ENCODE measurements at places on chromosomes 1 and 21.

DNA sequence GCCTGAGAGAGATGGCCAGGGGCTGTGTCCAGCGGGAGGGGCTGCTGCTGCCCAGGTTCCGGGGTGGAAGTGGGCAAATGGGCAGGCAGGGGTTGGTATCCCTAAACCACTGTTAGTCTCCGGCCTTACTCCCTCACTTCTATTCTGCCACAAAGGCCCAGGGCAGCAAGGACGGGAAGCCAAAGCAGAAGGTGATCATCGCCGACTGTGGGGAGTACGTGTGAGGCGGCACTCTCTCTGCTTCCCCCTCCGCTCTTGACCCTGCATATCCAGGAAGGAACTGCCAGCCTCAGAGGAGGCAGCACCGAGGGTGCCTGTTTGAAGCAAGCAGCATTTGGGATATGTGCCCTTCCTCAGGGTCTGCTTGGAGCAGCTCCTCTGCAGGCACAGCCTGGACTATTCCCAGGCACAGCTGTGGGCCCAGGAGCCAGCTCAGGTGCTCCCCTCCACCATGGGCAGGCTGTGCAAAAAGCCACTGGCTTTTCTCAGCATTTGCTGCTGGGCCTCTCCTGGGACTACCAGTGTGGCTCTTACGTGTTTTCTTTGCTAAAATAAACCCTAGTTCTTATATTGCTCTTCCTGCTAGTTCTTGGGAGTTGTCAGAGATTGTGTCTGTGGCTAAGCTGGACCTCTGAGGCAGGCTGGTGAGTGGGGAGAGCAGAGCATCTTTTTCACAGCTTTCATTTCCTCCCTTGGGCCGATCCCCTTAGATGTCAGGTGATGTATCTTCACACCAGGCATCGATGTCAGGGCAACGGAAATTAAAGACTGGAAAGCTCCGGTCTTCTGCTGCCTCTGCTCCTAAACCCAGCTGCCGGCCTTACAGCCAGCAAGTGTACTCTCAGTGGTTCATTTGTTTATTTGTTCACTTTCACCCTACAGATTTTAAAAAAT lies 14.7 kb downstream of the PPIE start:
- no peak for DNase-seq

DNA sequence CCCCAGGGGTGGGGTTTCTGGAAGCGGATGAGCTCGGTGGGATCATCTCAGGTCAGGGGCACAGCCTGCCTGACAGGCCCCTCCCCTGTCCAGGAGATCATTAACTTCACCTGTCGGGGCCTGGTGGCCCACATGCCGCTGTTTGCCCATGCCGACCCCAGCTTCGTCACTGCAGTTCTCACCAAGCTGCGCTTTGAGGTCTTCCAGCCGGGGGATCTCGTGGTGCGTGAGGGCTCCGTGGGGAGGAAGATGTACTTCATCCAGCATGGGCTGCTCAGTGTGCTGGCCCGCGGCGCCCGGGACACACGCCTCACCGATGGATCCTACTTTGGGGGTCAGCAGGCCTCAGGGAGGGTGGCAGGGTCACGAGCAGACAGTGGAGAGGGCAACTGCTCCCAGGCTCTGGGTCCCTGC lies 8.4 kb downstream of the HCN3 start:
- DNase-seq, result no peak

DNA sequence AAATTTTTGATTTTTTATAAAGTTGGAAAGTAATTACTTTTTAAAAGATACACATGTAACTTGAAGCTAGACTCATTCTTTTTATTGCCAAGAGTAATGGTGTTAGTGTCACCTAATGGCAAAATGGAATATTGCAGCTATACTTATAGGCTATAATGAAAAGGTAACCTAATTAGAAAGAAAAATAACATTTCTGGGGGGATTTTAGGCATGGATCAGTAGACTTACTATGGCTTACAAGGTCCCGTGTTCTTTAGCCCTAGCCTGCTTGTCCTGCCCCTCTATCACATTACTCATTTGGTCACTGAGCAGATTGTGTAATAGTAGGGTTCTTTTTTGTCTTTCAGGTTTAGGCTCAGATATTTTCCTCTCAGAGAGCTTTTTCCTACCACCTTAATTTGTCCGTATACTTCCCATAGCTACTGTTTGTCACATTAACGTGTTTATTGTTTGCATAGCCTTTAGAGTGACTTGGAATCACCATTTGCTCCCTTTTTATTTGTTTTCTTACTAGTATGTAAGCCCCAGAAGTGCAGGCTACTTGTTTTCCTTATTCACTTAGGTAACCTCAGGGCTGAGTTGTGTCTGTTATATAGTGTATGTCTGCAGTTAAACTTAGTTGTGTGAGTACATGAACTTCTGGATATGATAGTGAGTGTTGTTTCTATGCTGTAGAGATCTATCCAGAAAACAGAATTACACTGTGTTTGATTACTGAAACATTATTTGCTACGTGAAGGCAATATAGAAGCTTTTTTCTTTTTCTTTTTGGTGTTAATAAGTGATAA lies 58.7 kb downstream of the RABGAP1L start:
- no peak for DNase-seq

GRCh38 chr1:14345946-14346550 lies 252.4 kb upstream of the KAZN start:
- no peak for DNase-seq

DNA sequence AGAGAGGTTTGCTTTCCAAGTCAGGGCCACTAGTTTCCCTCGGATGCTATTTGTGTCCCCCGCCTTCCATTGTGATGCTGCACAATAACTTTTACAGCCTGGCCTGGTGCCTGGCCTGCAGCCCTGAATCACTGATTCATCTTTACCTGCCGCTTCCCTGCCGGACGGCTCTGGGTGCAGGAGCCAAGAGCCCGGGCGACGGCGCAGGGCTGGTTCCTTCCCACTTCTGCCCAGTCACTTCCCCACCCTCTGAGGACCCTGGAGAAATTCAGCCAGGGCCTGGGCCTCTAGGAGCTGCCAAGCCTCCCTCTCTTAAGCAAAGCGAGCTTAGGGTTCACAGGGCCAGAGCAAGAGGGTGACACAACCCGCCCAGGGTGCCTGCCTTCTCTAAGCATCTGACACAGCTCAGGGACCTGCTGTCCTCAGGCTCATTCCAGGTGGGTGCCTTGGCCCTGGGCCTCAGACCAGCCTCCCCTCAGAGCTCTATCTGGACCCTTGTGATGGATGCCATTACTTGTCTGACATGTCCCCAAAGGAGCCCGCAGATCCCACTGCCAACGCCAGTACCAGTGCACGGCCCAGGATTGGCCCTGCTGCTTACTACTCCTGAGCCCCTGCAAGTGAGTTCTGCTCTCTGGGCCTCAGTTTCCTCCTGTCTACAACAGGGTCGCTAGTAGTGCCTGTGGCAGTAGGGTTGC lies 381.0 kb upstream of the VAMP3 start:
- DNase-seq, result no peak

GRCh38 chr1:248849637-248850036 lies 9.2 kb downstream of the ZNF692 start:
- no peak for DNase-seq

DNA sequence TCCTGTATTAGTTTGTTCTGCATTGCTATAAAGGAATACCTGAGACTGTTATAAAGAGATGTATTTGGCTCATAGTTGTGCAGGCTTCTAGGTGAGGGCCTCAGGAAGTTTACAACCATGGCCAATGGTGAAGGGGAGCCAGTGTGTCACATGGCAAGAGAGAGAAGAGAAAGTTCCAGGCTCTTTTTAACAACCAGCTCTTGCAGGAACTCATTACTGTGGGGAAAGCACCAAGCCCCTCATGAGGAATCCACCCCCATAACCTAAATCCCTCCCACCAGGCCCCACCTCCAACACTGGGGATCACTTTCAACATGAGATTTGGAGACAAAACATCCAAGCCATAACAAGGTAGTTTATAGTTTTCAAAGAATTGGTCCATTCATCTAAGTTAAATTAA lies 5.0 kb upstream of the MEAF6 start:
- no peak for DNase-seq

DNA sequence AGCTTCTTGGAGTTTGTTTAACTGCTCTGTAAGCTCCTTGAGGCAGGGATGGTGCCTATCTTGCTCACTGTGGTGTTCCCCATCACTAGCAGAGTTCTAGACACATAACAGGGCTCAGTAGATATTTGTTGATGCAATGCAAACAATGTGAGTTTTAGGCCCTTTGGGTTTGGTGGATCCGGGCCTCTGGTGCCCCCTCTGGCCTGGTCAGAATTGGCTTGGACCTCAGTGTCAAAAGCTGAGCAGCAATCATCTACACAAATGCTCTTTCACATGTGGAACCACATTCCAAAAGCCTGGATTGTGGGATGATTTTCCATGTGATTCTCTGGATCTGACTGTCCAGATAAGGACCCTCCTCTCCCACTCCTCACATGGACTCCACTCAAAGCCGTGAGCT lies 53.4 kb upstream of the BCAR3 start:
- DNase-seq, result no peak

DNA sequence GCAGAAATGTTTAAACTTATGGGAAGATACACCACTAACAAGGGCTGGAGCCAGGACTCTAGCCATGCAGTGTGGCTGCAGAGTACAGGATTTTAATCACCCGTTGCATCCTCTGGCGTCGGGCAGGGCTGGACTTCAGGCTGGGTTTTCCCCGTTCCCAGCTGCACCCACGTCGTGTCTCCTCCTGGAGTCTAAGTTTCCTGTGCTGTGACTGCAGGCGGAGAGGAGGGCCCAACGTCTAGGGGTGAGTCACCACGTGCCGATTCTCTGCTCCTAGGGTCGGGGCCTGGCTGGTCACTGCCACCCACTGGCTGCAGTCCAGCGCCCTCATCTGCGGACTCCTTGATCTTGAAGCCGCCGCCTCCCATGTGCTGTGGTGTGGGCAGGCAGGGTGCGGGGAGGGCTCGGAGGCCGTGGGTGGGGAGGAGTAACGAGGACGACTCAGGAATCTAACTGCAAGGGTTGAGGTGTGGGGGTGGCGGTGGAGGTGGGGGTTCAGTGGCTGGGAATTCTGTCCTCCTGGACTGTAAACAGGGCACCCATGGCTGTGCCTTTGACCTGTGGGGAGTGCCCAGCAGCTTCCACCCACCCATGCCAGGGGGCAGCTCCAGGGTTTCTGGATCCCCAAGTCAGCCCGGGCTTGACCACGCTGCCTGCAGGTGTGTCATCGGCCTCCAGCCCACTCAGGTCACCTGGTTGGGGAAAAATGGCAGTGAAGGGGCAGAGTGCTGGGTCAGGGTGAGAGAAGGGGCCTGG lies 77.8 kb downstream of the ALPL start:
- DNase-seq, result no peak

- no peak for DNase-seq
Observed at GRCh38 chr1:241156231-241156965, 200.6 kb downstream of the RGS7 start.

- no peak for DNase-seq
Observed at GRCh38 chr1:66696771-66697170, 55.5 kb upstream of the DYNLT5 start.

- peak; percentile 46 for DNase-seq
Observed at GRCh38 chr21:45152265-45152746, 77.9 kb downstream of the ADARB1 start.

GRCh38 chr1:10975567-10976326 lies 36.7 kb upstream of the TARDBP start:
- DNase-seq, result no peak

DNA sequence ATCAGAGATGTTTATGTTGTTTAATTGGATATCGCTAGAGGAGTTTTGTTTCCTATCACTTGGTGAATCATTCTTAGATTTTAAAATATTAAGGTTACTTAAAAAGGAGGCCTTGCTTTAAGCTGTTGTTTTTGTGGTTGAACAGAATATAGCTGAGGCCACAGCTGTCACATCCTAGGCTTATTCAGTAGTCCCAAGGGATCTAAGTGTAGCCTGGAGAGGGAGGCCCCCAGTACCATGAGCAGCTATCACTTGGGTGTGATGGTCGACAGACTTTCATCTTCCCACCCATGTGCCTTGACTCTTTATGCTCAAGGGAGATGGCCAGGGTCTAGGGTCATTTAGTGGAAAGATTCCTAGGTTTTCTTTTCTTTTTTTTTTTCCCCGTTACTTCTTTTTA lies 278.7 kb downstream of the HHAT start:
- DNase-seq, result no peak

GRCh38 chr1:152933196-152933595 lies 13.8 kb upstream of the SPRR5 start:
- no peak for DNase-seq

DNA sequence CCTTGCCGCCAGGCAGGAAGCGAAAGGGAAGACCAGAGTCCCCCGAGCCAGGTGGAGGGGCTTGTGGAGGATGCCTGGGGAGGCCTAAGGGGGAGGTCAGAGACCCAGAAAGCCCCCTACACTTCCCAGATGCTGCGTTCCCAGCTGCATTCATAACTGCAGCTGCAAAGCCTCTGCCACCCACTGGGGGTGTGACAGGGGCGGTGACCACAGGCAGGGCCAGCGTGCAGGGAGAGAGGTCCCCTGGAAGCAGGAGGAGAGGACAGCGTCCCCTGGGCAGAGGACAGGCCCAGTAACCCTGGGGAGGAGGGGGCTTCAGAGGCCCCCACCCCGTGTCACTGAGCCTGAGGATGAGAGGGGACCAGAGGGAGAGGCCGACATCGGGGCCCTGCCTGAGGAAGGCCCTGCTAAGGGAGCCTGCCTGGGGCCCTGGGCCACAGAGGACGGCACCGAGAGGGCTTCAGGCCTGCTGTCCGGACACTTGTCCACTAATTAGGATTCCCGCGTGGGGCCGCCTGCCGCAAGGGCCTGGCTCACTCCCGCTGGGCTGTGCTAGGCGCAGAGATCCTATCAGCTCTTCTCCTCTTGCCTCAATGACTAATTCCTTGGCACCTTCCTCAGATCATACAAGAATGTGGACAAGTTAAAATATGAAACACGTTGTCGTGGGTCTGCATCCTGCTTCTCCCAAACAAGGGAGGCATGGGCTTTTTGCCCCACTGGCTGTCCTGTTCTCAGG lies 49.1 kb upstream of the CCDC27 start:
- no peak for DNase-seq

DNA sequence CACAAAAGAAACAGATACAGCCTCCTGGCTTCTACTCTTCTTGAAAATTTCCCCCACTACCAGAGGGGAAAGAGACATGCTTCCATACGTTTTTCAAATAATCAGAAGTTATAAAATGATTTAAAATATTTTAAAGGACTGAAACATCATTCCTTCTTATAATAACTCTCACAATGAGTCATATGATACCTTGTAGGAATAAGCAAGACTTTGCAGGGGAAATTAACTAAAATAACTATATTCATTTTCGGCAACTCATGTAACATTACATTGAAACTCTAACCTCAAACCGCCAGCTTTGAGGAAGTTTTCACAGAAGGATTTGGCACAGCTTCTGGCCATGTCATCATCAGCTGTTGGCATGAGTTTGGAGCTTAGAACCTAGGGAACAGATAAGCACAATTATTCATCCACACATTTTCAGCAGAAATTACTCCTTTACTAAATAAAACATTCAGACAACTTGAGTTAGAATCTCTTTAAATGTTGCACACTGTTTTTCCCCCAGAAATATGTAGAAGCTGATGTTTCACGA lies 85.9 kb downstream of the USP24 start:
- no peak for DNase-seq

- DNase-seq, result no peak
Observed at GRCh38 chr1:7010534-7011200, 225.4 kb downstream of the CAMTA1 start.

GRCh38 chr1:31900790-31901189 lies 37.4 kb downstream of the PTP4A2 start:
- no peak for DNase-seq

Measured in endothelial cell (in vitro differentiated cells).